NCI-H1092 treated with DMSO at 0.1 percent for 48 hours (cell line): ENCODE measurements at places on chromosomes 7 and 10.
A peak's percentile ranks its signal among the peaks of the same experiment; 100 is the strongest.

- DNase-seq = peak; percentile 26
Observed at GRCh38 chr7:101085162-101085964, at the start of gene TRIM56. TSS of gene TRIM56 (plus strand) at chr7:101085481. CDS start at chr7:101087313, 1,832 bp downstream.

- DNase-seq = no peak
Observed at GRCh38 chr7:8251195-8251594, 10.8 kb downstream of the ICA1 start.

GRCh38 chr10:89471110-89471809 is 56.9 kb downstream of the IFIT5 start:
- DNase-seq = no peak

DNA sequence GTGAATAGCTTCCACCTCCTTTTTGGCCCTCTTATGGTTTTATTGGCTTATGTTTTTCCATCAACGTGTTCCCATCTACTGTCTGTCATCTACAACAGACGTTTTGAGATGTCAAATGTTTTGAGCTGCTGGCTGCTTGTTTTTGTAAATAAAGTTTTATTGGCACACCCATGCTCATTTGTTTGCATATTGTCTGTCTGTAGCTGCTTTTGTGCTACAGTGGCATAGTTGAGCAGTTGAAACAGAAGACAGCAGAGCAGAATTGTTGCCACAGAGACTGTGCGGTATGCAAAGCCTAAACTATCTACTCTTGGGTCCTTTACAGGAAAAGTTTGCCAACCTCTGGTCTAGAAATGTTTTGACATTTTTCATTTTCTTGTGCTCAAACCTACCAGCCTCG is 88.7 kb downstream of the VPS50 start:
- no peak for DNase-seq

GRCh38 chr10:11285171-11285570 is 267.5 kb downstream of the CELF2 start:
- no peak for DNase-seq

DNA sequence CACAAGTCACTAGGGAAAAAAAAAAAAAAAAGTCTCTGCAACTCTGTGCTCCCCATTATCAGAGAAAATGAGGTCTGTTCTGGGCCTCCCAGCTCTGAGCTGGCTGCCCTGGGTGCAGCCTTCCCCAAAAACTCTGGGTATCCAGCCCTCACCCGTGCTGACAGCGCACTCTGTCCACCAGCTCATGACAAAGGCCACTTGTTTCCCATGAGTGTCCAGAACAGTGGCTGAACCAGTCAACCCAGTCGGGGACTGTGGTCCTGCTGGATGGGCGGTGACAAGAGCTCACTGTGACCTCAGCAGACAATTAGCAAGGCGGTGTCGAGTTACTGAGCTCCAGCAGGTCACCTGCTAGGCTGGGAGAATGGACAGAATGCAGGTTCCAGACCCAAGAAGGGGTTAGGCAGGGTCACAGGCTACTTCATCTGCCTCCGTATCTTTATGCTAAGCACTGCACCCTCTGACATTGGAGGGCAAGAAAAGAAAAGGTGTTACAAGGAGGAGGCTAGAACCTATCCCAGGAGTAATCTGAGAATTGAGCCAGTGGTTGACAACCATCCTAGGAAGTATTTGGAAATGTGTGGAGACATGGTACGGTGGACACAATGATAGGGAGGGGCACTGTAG is 37.2 kb downstream of the DLG5 start:
- DNase-seq = no peak

GRCh38 chr10:6269953-6270867 is 67.5 kb downstream of the PFKFB3 start:
- DNase-seq = no peak

- DNase-seq = no peak
Observed at GRCh38 chr10:18313140-18313530, 172.9 kb downstream of the CACNB2 start.
